Suprapubic skin (tissue), 4 donors: ENCODE measurements at places on chromosomes 3 and 15. TPM values are rescaled to one million over a fixed set of nuclear protein-coding genes. Genes with fewer than 3 reads are reported as not detected.

SOX2 gene
- total RNA-seq: 0.45 TPM

CCDC9B gene
- 14.3 TPM for total RNA-seq

GOLIM4 gene
- total RNA-seq: 21.3 TPM

CCK gene
- 1.3 TPM for total RNA-seq

SLC28A2 gene
- total RNA-seq: not detected

NOX5 gene
- total RNA-seq: not detected

KATNBL1 gene
- 43.5 TPM for total RNA-seq

CCDC39 gene
- total RNA-seq: not detected

- no peak for DNase-seq
Measured at GRCh38 chr3:50373146-50374051, 14.1 kb upstream of the TMEM115 start.

GRCh38 chr3:151446002-151446340 is 14.9 kb downstream of the IGSF10 start:
- DNase-seq: no peak

GRCh38 chr3:69160525-69160924 is 38.1 kb upstream of the LMOD3 start:
- DNase-seq: no peak

- DNase-seq: peak; percentile 7
Measured at GRCh38 chr15:68510558-68510957, 68.2 kb upstream of the CORO2B start.

GRCh38 chr15:101038327-101039003 is 119.3 kb downstream of the LRRK1 start:
- peak; percentile 34 for DNase-seq

DNA sequence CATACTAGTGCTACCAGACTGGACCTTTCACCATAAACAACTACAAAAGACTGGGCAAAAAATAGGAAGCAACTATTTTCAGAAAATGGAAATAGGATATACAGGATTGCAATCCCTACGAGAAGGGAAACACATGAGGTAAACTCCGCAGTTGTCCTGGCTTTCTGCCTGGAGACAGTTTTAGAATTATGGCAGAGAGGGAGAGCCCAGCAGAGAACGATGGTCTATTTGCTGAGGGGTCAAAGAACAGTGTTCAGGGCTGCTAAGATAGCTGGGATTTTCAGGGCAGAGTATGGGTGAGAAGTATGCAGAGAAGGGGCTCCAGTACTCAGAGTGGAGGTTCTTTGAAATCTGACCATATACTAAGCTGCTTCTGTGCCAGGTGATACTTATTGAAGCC is 163.4 kb downstream of the CHDH start:
- DNase-seq: no peak

DNA sequence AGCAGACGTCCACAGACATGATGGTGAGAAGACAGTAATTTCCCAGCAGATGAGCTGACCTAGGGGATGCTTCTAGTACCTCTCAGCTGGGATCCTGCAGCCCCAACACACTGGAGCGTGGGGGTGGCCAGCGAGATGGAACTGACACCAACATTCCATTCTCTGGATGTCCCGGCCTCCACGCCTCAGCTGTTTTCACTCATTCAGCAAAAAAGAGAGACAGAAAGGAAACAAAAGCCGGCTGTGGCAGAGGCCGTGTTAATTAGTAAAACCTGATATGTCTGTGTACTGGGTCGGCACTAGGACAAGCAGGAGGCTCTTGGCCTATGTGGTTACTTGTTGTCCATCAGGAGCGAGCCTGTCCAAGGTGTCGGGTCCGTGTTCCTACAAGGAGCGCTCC is 82.6 kb upstream of the MYZAP start:
- DNase-seq: no peak

GRCh38 chr3:178597371-178597770 is 61.1 kb downstream of the KCNMB2 start:
- DNase-seq: no peak

GRCh38 chr3:179464323-179465092 is 13.2 kb upstream of the GNB4 start:
- DNase-seq: no peak

GRCh38 chr3:189013224-189013888 is 158.4 kb upstream of the TPRG1 start:
- DNase-seq: no peak

DNA sequence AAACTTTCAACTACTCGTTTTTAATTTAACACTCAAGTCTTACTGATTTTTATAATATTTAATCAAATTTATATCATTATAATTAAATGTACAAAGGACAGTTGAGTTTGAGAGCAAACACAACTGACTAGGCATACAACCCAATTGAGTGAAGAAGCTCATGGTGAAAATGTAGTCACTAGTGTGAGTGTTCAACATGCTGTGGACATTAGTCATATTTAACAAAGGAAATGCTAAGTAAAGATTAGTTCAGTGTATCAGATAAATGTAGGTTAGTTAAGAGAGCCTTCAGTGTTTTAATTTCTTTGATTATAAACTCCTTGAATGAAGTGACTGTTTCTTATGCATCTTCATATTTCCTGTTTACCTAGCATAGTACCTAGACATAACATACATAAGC is 444.2 kb upstream of the GOLIM4 start:
- DNase-seq: no peak

GRCh38 chr15:48855501-48856440 is 22.2 kb upstream of the EID1 start:
- DNase-seq: no peak

DNA sequence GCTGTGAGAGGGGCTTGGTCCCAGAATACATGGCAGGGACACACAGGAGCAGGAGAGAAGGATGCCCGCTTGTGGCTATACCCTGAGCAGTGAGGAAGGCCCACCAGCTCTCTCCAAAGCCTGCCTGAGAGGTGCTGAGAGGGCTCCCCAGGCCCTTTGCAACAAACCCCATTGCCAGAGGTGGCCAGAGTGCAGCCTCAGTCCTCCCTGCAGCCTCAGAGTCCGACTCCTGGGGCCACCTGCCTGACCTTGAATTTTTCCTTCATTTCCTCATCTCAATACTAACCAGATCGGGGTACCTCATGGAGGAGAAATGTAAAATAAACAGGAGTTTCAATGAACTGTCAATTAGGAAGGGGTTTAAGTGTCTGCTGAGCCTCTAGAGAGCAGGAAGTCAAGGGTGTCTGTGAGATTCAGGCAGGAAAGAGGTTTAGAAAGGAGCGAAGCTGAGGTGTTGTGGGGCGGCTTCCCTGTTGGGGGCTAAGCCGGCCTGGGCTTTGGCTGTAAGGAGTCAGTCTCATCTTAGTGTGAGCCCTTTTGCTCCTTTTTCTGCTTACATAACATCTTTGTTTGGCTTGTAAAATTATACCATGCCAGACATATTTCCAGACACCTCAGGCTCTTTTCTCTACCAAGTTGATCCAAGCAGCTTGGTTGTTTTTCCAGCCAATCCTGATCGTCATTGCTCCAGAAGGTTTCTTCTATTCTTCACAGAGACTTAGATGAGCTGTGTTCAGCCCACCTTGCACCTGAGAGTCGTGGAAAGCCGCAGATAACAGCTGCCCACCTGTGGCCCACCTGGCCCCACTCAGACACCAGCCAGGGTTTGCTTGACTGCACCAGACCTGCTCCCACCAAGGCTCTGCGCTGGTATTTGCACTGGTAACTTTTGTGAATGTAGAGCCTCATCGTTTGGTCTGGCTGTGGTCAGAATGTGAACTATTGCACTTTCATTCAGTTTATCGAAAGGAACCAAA is 36.7 kb downstream of the CMTM7 start:
- no peak for DNase-seq

DNA sequence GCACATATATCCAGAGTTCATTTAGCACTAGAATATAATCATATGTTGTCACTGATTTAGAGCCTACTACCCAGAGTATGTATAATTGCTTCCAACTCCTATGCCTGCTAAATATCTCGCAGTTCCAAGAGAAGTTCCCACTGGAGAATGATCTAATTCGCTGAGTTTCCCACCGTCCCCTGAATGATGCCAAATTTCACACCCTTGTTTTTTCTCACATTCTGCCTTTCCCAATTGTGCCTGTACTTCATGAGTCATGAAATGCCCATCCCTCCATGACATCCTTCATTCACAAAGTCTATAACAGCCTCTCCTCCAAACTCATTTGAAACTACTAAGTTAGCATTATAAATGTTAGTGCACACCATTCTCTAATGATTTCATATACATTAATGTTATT is 177.2 kb downstream of the CBLB start:
- no peak for DNase-seq

- DNase-seq: no peak
Measured at GRCh38 chr3:45273681-45274515, 47.8 kb upstream of the TMEM158 start.

DNA sequence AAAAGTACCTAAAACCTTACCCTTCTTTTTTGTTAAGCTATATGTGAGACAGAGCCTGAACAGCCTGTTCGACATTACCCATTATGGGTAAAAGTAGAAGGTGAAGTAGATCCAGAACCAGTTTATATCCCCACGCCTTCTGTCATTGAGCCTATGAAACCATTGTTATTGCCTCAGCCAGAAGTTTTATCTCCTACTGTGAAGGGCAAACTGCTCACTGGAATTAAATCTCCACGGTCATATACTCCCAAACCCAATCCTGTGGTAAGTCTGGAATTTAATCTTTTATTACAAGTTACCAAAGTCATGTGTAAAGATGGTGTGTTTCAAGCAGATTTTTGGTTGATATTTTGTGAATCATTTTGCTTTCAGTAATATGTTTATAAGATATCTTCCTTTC is 47.1 kb upstream of the MAPKBP1 start:
- DNase-seq: no peak
